ENCODE measurements at places on chromosomes 2 and 18.

DNA sequence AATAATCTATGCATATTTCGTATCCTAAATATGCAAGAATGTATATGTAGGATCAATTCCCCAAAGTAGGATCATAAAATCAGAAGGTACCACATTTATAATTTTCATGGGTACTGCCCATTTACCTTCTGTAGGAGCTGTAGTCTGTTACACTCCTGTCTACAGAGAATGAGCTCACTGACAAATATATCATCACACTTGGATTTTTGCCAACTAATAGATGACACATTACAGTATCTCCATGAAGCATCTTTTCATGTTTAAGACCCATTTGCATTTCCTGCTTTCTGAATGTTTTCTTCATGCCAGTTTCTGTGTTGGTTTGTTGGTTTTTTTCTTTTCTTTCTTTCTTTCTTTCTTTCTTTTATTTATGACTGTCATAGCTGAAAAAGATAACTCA is 70.9 kb upstream of the EML6 start:
- no peak for DNase-seq

DNA sequence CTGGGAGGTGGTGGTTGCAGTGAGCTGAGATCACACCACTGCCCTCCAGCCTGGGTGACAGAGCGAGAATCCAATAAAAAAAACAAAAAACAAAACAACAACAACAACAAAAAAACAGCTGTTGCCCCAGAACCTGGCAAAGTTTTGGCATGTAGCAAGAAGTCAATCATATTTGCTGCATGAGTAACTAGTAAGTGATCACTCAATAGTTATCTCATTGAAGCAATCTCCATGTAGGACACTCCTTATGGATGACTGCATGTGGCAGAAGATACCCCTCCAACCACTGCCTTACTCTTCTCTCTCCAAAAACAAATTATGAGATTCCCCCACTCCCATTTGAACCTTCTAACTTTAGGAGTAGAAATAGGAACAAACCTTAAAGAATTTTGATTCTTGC is 113.7 kb downstream of the TTC27 start:
- DNase-seq, result no peak

DNA sequence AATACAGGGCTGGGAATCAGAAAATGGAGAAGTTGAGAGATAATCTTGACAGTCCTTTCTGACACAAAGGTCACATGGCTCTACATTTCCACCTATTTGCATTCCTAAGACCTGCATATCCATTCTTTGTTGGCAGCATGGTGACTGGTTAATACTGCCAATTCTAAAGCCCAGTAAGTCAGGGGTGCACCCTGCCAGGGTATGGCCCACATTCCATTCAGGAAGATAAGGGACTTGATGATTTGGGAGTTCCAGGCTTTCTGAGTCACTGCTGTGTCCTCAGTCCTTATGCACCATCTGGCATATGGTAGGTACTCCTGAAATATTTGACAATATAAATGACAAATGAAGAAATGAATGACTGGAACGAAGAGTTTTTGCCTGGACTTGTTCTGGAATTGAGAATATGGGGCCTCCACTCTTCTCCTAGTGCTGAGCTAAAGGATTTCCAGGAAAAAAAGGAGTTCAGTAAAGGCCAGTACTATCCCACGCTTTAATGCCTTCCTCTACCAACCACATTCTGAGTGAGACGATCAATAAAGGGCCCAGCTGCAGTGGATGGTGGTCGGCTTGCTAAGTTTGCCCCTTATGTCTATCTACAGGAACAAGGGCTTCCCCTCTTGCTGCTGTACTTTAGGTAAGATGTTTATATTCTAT is 31.7 kb upstream of the EIF2AK3 start:
- DNase-seq, result no peak

- no peak for DNase-seq
Observed at GRCh38 chr2:199273042-199273511, 184.7 kb downstream of the SATB2 start.

DNA sequence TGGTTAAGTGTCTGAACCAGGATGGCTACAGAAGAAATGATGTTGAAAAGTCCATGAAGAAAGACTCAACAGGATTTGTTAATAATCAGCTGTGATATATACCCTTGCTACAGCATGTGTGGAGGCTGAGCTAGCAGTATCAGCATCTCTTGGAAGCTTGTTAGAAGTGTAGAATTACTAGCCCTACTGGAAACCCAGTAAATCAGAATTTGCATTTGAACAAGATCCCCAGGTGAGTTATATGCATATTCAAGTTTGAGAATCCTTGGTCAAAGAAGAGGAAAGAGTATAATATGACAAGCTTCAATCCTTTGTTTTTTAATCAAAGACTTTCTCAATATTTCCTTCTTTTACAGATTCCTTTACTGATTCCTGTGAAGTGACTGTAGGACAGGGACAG is 109.0 kb upstream of the KCNJ3 start:
- no peak for DNase-seq

DNA sequence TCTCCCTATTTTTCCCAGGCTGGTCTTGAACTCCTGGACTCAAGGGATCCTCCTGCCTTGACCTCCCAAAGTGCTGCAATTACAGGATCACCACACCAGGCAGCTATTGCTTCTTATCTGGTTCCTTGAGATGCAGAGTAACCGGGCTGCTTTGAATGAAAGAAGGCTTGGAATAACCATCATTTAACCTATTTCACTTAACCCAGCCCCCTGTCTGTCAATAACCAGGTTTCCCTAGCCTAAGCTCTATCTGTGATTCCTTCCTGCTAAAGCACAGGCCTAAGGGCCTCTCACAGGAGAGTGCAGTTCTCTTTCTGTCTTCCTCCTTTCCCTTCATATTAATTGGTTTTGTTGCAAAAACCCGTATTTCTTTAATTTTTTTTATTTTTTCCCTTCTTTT is 393.5 kb upstream of the RAB12 start:
- DNase-seq, result no peak

GRCh38 chr2:196718419-196719109 is 79.0 kb downstream of the CCDC150 start:
- DNase-seq, result no peak

GRCh38 chr2:151237422-151238025 is 24.1 kb downstream of the RBM43 start:
- no peak for DNase-seq

- DNase-seq, result no peak
Observed at GRCh38 chr2:235727891-235728799, 234.3 kb downstream of the AGAP1 start.
